CD4-positive, alpha-beta T cell treated with Interleukin-17A for 1 hour (primary cell): ENCODE measurements at places on chromosomes 5 and 9.

GRCh38 chr5:177598477-177598876, 1.5 kb upstream of the B4GALT7 start:
- no peak for DNase-seq

DNA sequence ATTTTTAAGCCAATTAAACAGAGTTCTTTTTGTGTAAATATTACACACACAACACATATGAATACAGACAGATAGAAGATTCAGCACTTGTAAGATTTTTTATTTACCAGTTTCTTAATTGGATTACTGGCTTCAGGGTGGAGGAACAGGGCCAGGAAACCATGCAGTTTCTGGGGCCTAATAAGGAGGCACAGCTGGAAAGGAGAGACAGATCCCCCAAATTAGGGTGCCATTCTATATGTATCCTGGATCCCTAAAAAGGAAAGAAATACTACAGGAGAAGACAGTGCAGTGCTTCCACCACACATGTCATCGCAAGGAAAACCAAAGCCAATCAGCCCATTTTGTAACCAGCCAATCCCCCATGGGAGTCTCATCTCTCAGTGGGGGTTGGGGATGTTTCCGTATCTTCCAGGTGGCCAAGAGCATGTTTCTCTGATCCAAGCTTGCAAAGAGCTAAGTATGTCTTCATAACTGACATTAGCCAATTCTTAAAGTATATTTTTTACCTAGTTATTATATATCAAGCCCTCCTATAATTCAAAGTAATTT, 15.8 kb upstream of the ABO start:
- DNase-seq, result no peak

DNA sequence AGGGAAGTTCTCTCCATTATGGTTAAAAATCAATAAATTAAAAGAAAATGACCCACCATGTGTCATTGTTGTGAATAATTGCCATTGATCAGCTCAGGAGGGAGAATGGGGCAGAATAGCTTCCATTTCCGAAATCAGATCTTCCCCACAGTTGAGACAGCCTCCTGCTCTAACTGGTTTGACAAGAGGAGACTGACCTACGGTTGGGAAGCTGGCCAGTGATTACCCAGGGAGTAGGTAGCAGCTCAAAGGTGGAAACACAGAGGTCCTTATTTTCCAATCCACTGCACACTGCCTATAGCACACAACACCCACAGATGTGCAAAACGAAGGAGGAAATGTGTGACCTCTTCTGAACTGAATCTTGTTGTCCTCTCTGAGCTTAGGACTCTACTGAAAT, 69.0 kb upstream of the DAPK1 start:
- no peak for DNase-seq

DNA sequence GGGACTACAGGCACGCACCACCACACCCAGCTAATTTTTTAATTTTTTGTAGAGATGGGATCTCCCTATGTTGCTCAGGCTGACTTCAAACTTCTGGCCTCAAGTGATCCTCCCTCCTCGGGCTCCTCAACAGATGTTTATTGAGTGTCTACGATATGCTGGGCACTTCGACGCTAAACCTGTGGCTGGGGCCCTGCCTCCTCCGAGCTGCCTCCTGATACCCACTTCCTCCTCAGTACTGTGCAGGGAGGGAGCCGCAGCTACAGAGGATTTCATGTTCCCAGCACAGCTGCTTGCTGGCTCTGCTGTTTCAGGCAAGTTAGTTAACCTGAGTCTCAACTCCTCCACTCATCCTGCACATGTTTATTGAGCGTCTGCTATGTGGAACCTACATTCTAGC, 9.6 kb downstream of the AIF1L start:
- DNase-seq, result no peak

GRCh38 chr9:133106511-133107244, 14.4 kb downstream of the RALGDS start:
- no peak for DNase-seq

DNA sequence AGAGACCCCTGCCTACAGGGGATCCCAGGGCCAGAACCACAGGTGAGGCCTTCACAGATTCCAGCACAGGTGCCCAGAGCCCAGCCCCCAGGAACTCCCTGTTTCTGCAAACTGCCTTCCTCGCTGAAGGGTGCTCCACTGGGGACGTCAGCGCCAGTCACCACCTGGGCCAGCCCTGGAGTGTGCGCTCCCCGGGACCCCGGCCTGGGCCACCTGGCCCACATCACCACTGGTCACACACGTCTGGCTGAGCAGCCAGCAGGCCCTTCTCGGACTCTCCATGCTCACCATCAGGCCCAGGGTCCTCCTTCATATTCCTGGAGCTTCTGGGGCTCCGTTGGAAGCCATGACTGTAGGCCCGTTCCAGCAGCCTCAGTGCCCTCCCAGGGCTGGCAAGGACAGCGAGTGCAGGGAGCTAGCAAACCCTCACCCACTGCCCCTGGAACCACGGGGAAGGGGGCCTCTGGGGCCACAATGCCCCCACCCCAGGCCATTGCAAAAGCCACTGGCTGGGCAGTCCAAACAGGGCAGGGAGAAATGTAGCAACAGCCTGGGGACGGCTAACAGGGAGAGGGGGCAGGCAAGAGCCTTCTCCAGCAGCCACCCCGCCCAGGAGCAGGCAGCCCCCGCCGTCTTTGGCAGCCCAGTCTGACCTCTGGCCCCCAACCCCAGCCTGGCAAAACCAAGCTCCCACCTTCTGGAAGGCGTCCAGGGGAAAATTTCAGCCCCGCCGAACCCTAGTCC, 1.3 kb downstream of the AGPAT2 start:
- no peak for DNase-seq

GRCh38 chr9:97534961-97535594, 33.6 kb downstream of the TMOD1 start:
- no peak for DNase-seq

DNA sequence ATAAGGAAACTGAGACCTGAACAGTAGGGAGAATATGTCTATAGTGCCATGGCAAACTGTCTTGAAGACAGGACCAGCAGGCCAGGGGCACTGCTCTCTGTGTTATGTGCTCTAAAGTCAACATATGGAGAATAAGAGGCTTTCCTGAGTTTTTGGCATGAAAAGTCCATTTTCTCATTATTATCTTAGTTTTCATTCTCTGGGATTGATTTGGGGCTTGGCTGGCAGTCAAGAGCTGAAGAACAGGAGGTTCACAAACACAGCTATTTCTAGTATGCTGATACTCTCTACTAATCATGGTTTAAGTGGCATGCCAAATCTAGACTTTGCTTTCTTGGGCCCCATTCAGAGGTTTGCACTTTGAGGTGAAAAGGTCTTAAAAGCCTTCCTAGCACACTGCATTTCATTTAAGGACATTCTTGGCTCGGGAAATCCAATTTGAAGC, 404.4 kb downstream of the ZNF608 start:
- no peak for DNase-seq

DNA sequence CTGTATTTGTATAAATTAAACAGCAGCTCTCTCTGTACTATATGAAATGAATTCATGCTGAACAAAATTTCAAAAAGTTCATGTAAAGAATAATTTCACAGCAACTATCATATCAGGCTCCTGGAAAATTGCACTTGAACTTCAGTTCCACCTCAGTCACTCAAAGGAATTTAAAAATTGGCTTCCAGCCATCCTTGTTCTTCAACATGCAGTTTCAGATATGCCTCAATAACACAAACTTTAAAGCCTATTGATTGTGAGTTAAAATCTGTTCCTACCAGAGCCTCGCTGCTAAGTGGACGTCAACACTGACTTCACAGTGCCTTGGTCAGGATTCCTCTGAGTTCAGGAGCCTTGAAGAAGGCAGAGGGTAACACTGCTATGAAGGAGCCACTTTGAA, 418.7 kb upstream of the WWC1 start:
- no peak for DNase-seq

- no peak for DNase-seq
Measured at GRCh38 chr5:112125903-112126302, 293.2 kb downstream of the EPB41L4A start.

DNA sequence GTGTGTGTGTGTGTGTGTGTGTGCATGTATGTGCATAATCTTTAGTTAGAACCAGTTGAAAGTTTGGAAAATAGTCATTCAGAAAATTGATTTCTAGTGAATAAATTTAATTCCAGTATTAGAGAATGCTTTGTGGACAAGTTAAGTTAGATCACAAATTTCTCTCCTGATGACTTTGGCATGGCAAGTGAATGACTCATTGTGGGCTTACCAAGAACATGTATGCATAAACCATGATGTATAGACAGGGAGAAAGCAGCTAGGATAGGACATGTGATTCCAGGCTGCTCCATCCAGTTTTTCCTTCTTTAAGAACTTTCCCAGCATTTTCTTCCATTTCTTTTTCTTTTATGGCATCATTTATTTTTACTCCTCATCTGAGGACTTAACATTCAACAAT, 85.7 kb upstream of the SGCD start:
- no peak for DNase-seq

DNA sequence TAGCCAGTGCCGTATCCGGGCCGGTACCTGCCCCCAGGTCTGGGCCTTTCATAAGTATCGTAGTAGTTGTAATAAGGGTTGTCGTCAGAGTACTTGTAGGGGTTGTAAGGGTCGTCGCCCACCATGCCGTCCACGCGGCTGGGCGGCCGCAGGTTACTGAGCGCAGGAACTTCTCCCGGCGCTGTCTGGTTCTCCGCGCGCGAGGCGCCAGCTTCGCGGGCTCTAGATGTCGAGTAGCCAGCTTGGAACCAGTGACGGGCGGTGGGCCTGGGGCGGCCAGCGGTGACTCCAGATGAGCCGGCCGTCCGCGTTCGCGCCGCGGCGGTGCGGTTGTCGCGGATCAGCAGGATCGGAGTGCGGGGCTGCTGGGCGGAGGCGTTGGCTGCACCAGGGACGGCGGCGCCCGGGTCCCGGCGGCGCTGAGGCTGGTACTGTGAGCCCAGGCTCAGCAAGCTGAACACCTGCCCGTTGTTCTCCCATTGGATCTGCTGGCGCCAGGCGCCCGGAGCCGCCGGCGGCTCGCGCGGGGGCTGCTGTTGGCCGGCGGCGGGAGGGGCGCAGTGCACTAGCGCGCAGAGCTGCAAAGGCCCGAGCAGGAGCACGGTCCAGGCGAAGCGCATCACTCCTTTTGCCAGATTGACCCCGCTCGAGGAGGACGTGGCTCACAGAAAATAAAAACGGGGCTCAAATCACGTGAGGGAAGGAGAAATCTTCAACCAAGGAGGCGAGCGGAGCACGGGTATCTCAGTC, 518 bp downstream of the LOX start:
- no peak for DNase-seq

DNA sequence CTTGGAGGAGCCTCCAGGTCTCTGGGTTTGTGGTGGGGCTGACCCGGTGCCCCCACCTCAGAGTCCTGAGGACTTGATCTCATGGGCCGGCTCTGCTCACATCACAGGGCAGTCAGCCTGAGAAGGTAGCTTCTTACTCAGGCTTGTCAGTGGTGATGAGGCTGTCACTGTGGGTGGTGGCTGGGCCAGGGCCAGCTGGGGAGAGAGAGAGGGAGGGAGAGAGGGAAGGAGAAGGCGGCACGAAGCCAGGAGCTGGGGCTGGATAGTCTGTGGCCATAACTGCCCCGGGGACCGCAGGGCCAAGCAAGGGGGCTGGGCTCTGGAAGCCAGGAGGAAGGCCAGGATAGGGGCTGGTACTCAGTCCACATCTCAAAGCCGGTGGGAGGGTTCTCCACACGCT, 6.5 kb downstream of the NTNG2 start:
- DNase-seq, result no peak

- DNase-seq, result no peak
Measured at GRCh38 chr5:137415231-137415681, 83.9 kb downstream of the SPOCK1 start.

GRCh38 chr5:82349652-82350051, 71.5 kb upstream of the RPS23 start:
- DNase-seq, result no peak

GRCh38 chr9:31556667-31557463, 827.6 kb upstream of the ACO1 start:
- DNase-seq, result no peak

DNA sequence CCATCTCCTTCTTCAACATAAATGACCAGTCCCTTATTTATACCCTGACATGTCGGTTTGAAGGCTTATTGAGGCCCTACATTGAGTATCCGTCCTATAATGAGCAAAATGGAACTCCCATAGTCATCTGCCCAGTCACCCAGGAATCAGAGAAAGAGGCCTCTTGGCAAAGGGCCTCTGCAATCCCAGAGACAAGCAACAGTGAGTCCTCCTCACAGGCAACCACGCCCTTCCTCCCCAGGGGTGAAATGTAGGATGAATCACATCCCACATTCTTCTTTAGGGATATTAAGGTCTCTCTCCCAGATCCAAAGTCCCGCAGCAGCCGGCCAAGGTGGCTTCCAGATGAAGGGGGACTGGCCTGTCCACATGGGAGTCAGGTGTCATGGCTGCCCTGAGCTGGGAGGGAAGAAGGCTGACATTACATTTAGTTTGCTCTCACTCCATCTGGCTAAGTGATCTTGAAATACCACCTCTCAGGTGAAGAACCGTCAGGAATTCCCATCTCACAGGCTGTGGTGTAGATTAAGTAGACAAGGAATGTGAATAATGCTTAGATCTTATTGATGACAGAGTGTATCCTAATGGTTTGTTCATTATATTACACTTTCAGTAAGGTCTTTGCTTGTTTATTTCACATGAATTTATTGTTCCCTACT, 38.2 kb upstream of the BTNL3 start:
- DNase-seq, result no peak

DNA sequence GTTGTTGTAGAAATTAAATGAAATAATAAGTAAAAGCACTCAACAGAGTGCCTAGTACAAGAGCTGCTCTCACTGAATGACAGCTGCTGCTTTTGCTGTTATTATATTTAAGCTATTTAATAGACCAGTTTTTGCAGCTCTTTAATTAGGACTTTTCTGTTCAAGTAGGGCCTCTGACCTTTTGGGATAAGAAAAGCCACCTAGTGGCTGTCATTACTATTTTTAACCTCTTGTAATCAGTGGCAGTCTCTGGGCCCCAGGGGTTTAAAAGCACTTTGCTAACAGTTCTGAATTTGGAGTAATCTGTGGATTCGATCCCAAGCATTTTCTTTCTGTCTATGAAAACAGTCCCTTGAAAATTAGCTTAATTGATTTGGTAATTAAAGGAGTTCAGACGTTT, 121.1 kb downstream of the NUDT12 start:
- DNase-seq, result no peak

GRCh38 chr5:107868650-107869409, 198.1 kb upstream of the EFNA5 start:
- DNase-seq, result no peak

- DNase-seq, result no peak
Measured at GRCh38 chr5:139650689-139651042, 2.5 kb downstream of the CXXC5 start.

DNA sequence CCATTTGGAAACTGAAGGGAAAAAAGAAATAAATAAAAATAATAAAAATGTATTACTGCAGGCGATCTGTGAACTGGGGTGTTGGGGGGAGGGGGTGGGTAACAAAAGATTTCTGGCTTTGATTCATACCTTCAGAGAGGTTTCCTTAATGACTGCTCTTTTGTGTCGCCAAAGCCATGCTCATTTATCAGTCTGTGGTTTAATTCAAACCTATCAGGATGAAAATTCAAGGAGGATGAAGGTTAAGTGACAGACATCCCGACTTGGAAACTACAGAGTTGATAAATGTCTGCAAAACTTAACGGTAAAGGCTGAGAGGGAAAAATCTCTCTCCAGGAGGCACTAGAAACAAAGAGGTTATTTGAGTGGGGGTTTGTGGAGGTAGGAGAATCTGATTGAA, 278.2 kb downstream of the PSAT1 start:
- DNase-seq, result no peak

GRCh38 chr5:138360941-138361452, 8.5 kb downstream of the KDM3B start:
- DNase-seq, result no peak

- no peak for DNase-seq
Measured at GRCh38 chr9:20518737-20519136, 103.6 kb downstream of the MLLT3 start.

GRCh38 chr5:40378396-40379177, 301.1 kb upstream of the PTGER4 start:
- DNase-seq, result peak; percentile 63
